Epithelial cell of proximal tubule (primary cell): ENCODE measurements at places on chromosomes 11 and 22. TPM values are rescaled to one million over a fixed set of nuclear protein-coding genes. Genes with fewer than 3 reads are reported as not detected.

DNA sequence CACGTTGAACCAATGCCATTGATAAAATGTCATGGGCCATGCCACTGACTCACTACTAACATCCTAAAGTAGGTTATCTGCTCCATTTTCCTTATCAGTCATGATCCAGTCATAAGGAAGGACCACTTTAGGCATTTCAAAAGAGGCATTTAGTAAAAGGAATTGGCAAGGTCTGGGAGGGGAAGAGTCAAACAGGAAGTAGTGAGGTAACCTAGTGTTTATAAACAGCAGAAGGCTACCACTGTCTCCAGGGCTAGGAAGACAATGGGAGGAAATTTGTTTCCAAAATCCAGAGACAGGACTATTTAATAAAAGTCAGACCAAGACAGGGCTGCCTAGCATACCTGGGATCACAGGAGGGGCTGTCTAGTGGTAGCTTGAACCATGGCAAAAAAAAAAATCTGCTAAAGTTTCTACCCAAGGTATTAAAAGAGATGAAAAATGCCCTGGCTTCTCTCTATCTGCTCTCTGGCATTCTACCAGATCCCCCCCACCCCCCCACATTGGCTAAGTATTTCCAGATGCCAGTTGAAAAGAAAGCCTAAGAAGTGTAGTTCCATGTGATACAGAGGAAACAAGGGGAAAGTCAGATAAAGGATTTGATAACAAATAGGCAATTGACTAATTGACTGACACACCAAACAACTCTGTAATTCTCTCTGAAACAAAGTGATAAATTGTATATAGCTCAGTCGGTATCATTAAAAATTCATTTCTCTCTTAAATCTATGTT, 50.4 kb upstream of the C11orf87 start:
- no peak for DNase-seq

DNA sequence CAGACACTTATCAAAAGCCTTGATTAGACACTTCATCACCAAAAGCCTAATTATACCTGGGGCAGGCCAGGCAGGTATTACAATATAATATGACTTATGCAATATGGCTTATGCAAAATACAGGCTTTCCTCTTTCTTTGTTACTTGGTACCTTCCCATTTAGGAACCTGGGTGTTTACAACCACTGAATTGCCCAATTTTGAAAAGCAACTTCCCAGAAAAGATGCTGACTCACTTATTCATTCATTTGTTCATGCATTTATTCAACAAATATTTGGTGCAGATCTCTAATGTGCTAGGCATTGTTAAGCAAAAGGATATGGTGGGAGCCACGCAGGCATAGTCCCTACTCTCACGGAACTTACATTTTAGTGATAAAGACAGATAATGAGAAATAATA, 13.6 kb upstream of the JAML start:
- no peak for DNase-seq

DNA sequence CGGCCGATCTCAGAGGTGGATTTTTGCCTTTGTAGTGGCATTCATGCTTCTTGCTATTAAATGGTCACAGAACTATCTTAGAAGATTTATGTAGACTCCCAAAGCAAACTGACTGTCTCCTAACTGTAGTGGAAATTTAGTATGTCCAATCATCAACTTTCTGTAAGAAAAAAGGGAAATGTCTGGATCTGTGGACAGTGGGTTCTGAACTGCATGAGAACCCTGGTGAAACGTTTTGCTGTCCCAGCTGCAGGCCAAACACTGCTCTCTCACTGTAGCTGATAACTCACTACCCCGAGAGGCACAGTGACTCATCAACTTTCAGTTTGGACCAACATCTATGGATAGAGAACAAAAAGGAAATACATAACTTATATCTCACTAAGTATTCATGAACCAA, 387.1 kb downstream of the SOX6 start:
- DNase-seq = no peak

GRCh38 chr11:77283101-77283500, 18.4 kb downstream of the GDPD4 start:
- no peak for DNase-seq

Gene PATE2
- 0.07 TPM in 1 of 2 replicates, not detected in the other for total RNA-seq

Gene TRIM49D1
- not detected in 2 replicates for total RNA-seq

Gene TSGA10IP
- total RNA-seq = not detected in 2 replicates
